ENCODE measurements at places on chromosomes 16 and 17. TPM values are rescaled to one million over a fixed set of nuclear protein-coding genes. Genes with fewer than 3 reads are reported as not detected.

Gene CHTF18
- polyA plus RNA-seq: 24.7 TPM

Gene SLC16A5
- polyA plus RNA-seq: 32.4 TPM

Gene NPIPB9
- 1.7 TPM for polyA plus RNA-seq

Gene ICAM2
- 30.8 TPM for polyA plus RNA-seq

Gene HNF1B
- polyA plus RNA-seq: 100 TPM

Gene PRPSAP2
- polyA plus RNA-seq: 57.0 TPM

Gene DPEP1
- 43.9 TPM for polyA plus RNA-seq

Gene POLDIP2
- 97.9 TPM for polyA plus RNA-seq

Measured in left renal cortex interstitium (tissue), 4 donors.